Astrocyte (in vitro differentiated cells and primary cell): ENCODE measurements at places on chromosomes 5 and 9. TPM values are rescaled to one million over a fixed set of nuclear protein-coding genes. Genes with fewer than 3 reads are reported as not detected.

Gene FSTL4
- total RNA-seq = not detected in 2 replicates

Gene FSD1L
- total RNA-seq = 4.7 and 7.0 TPM in 2 replicates

Gene PCDHA1
- total RNA-seq = not detected in 2 replicates

Gene RNF183
- total RNA-seq = not detected in 2 replicates

Gene UBE2D2
- 161 and 169 TPM in 2 replicates for total RNA-seq

GRCh38 chr5:9686216-9686615 lies 56.1 kb upstream of the TAS2R1 start:
- peak overlapping the region; percentile 67 for H3K27ac ChIP-seq
- peaks cover 4% of the 10 kb centered on the region for H3K4me1 ChIP-seq
- DNase-seq = peak; percentile 74
- H3K4me3 ChIP-seq = no peak overlapping the region
- no peaks in the 10 kb centered on the region for H3K27me3 ChIP-seq

GRCh38 chr9:121299467-121300282 lies 31.7 kb downstream of the GSN start:
- H3K4me3 ChIP-seq = peak overlapping the region; percentile 54
- H3K36me3 ChIP-seq = peaks cover 13% of the 10 kb centered on the region
- peaks cover 11% of the 10 kb centered on the region for H3K4me1 ChIP-seq
- H3K27me3 ChIP-seq = no peaks in the 10 kb centered on the region
- no peak for DNase-seq
- no peak overlapping the region for H3K27ac ChIP-seq

DNA sequence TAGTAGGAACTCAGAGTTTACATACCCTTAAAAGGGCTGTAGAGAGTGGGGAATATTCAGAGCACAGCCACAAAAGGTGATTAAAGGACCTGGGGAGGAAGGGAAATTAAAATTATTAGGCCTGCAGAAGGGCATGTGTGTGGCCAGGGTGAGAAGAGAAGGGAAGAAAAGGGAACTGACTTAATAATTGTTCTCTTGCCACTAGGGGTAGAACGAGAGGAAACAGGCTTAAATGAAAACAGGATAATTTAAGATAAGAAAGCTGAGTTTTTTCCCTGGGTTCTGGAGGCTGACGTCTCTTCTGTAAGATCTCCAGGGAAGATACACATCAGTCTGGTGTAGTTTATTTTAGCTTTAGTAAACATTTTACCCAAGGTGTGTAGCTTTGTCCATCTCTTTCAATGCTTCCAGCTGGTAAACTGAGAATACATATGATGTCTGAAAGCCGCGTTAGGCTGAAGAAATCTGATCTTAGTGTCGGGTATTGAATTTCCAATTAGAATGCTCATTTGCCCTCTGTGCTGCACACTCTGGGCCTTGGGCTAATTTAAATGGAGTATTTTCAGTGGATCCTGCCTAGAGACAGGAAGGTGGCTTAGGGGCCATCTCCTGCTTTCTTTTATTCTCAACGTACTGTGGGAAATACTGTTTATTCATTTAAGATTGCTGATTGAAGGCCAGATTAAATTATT lies 416.8 kb downstream of the TMEM38B start:
- no peaks in the 10 kb centered on the region for H3K4me1 ChIP-seq
- no peaks in the 10 kb centered on the region for H3K36me3 ChIP-seq
- no peak overlapping the region for H3K27ac ChIP-seq
- H3K4me3 ChIP-seq = no peak overlapping the region
- DNase-seq = no peak
- no peaks in the 10 kb centered on the region for H3K27me3 ChIP-seq

DNA sequence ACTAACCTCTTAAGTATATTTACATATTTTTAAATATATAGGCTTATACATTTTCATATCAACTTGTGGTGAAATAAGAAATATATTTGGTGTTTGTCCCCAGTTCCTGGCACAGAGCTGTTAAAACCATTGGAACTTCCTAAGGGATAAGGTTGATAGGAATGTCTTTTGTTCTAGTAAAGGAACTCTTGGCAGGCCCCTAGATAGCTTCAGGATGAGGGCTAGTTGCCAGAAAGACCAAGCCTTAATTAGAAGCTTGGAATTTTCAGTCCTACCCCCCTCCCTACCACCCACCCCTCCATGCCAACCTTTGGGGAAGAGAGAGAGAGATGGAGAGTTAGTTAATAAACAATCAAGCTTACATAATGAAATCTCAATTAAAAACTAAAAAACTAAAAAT lies 638.6 kb upstream of the ACO1 start:
- no peak for DNase-seq
- H3K36me3 ChIP-seq = no peaks in the 10 kb centered on the region
- H3K27me3 ChIP-seq = no peaks in the 10 kb centered on the region
- no peak overlapping the region for H3K4me3 ChIP-seq
- no peaks in the 10 kb centered on the region for H3K4me1 ChIP-seq

DNA sequence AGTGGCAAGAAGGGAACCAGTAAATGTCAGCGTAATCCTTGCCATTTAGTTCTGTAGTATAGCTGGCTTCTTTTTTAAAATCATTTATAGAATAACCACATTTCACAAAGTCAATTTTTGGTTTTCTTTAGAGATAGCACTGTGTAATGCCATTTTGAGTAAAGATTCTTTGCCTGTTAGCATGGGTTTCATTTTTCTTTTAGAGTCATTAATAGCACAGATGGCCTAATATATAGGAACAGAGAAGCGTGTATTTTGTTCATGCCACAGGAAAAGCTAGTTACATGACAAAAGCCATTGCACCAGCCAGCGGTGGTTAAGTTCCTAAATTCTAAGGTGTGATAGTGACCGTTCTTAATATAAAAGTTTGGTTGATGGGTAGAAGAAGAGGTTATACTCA lies 1363.9 kb downstream of the MAT2B start:
- H3K27me3 ChIP-seq = no peaks in the 10 kb centered on the region
- no peak for DNase-seq
- H3K27ac ChIP-seq = no peak overlapping the region
- H3K4me3 ChIP-seq = no peak overlapping the region

- H3K27me3 ChIP-seq = no peaks in the 10 kb centered on the region
- peak overlapping the region; percentile 0 for H3K4me3 ChIP-seq
- no peaks in the 10 kb centered on the region for H3K36me3 ChIP-seq
- peaks cover 18% of the 10 kb centered on the region for H3K4me1 ChIP-seq
- peak overlapping the region; percentile 89 for H3K27ac ChIP-seq
Measured at GRCh38 chr5:120405923-120406322, 58.2 kb upstream of the PRR16 start.

- H3K36me3 ChIP-seq = no peaks in the 10 kb centered on the region
- no peak overlapping the region for H3K27ac ChIP-seq
- no peaks in the 10 kb centered on the region for H3K4me1 ChIP-seq
- no peak for DNase-seq
Measured at GRCh38 chr9:114880291-114880745, 50.1 kb downstream of the TNFSF8 start.

- H3K4me1 ChIP-seq = no peaks in the 10 kb centered on the region
- H3K27ac ChIP-seq = no peak overlapping the region
- no peaks in the 10 kb centered on the region for H3K27me3 ChIP-seq
- DNase-seq = no peak
- no peak overlapping the region for H3K4me3 ChIP-seq
- no peaks in the 10 kb centered on the region for H3K36me3 ChIP-seq
Measured at GRCh38 chr5:6490693-6491092, 42.0 kb downstream of the UBE2QL1 start.

GRCh38 chr5:119418606-119419100 lies 33.6 kb upstream of the HSD17B4 start:
- DNase-seq = no peak
- peaks cover 12% of the 10 kb centered on the region for H3K4me1 ChIP-seq
- H3K27ac ChIP-seq = peak overlapping the region; percentile 0
- H3K27me3 ChIP-seq = no peaks in the 10 kb centered on the region
- H3K4me3 ChIP-seq = no peak overlapping the region
- H3K36me3 ChIP-seq = no peaks in the 10 kb centered on the region

GRCh38 chr5:94691949-94692348 lies 73.5 kb downstream of the SLF1 start:
- H3K27ac ChIP-seq = no peak overlapping the region
- peak; percentile 81 for DNase-seq
- H3K36me3 ChIP-seq = no peaks in the 10 kb centered on the region
- no peaks in the 10 kb centered on the region for H3K27me3 ChIP-seq
- H3K4me1 ChIP-seq = peaks cover 11% of the 10 kb centered on the region
- H3K4me3 ChIP-seq = no peak overlapping the region

- no peaks in the 10 kb centered on the region for H3K4me1 ChIP-seq
- no peaks in the 10 kb centered on the region for H3K36me3 ChIP-seq
- H3K27me3 ChIP-seq = no peaks in the 10 kb centered on the region
- no peak for DNase-seq
- H3K27ac ChIP-seq = no peak overlapping the region
Measured at GRCh38 chr5:41966401-41967105, 41.5 kb downstream of the FBXO4 start.

DNA sequence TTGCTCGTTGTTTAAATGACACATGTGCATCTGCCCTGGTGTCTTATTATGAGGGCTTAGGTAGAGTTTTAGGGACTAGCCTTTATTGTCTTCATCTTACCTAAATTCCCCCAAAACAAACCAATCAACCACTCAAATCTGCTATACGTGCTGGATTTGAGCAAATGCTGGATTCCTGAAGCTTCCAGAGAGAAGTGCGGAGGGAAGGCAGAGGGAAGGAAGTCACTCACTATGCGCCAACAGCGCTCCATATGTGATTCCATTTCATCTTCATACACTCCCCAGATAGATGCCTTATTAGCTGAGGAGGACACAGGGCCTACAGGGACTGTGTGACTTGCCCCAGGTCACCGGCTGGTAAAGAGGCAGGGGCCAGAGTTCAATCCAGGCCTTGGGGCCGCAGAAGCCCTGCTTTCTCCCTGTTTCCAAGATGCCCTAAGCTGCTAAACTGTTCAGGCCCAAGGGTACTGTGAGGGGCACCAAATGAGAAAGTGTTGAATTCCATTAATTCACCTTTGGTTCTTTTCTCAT lies 63.5 kb downstream of the OTULIN start:
- peaks cover 9% of the 10 kb centered on the region for H3K4me1 ChIP-seq
- no peaks in the 10 kb centered on the region for H3K27me3 ChIP-seq

GRCh38 chr9:110427497-110428104 lies 89.9 kb upstream of the TXNDC8 start:
- peak; percentile 20 for DNase-seq
- no peak overlapping the region for H3K4me3 ChIP-seq
- no peak overlapping the region for H3K27ac ChIP-seq
- H3K36me3 ChIP-seq = no peaks in the 10 kb centered on the region
- no peaks in the 10 kb centered on the region for H3K27me3 ChIP-seq

GRCh38 chr9:135051316-135052038 lies 36.0 kb upstream of the OLFM1 start:
- H3K27ac ChIP-seq = no peak overlapping the region
- H3K27me3 ChIP-seq = no peaks in the 10 kb centered on the region
- H3K4me3 ChIP-seq = no peak overlapping the region
- no peaks in the 10 kb centered on the region for H3K36me3 ChIP-seq

DNA sequence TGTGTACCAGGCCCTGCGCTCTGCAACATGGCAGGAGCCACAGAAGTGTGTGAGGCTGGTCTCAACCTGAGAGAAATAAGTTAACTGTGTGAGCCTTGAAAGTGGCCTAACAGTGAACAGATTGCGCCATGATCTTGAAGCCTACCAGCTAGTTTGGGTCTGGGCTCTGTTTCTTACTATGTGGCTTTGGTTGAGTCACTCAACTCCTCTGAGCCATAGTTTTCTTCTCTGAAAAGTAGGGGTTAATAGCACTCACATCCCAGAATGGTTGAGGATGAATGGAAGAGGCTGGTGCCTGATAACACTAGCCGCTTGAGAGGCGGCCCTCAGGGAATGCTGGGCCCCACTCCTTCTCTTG lies 121.5 kb downstream of the RGS3 start:
- H3K4me1 ChIP-seq = peaks cover 27% of the 10 kb centered on the region
- no peaks in the 10 kb centered on the region for H3K27me3 ChIP-seq
- H3K36me3 ChIP-seq = peaks cover 7% of the 10 kb centered on the region
- no peak overlapping the region for H3K4me3 ChIP-seq

DNA sequence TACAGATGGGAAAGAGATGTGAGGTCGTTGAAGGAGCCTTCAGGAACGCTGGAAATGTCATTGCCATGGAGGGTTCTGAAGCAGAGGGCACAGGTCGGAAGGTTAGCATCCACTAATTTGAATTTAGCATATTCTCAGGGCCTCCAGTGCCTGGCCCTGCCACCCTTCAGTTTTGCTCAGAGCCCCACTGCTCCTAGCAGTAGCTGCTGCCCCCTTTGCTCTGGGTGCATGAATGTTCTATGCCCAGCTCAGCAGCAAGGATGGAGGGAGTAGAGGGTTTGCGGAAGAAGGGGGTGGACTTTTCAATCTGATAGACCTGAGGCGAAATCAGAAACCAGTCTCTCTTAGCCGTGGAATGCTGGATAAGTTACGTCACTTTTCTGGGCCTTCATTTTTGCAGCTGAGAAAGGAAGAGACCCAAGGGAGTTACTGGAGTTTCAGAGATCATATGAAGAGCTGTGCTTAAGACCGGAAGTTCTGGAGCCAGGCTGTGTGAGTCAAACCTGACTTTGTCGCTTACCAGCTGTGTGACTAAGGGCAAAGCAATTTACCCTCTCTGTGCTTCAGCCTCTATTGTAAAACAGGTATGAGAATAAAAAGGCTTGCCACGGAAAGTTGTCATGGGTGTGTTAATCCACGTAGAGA lies 133.2 kb upstream of the PANK3 start:
- H3K27me3 ChIP-seq = no peaks in the 10 kb centered on the region
- peaks cover 22% of the 10 kb centered on the region for H3K4me1 ChIP-seq
- H3K4me3 ChIP-seq = peak overlapping the region; percentile 39
- peak; percentile 98 for DNase-seq
- H3K27ac ChIP-seq = peak overlapping the region; percentile 87

GRCh38 chr9:86695910-86696424 lies 251.3 kb downstream of the GAS1 start:
- no peak overlapping the region for H3K27ac ChIP-seq
- H3K4me1 ChIP-seq = peaks cover 4% of the 10 kb centered on the region
- H3K36me3 ChIP-seq = no peaks in the 10 kb centered on the region
- DNase-seq = peak; percentile 23
- H3K27me3 ChIP-seq = no peaks in the 10 kb centered on the region
